ENCODE measurements at places on chromosomes 1 and 21.

- DNase-seq: no peak
These were observed 2.4 kb upstream of the NFIA start for GRCh38 chr1:61079898-61080336.

- no peak for DNase-seq
These were observed 8.5 kb upstream of the MYBPHL start for GRCh38 chr1:109315288-109315687.

- no peak for DNase-seq
These were observed at the start of gene CADM3 for GRCh38 chr1:159171254-159171687. Gene CADM3 (plus strand): TSS chr1:159171615. CDS start chr1:159171766, 151 bp downstream.

GRCh38 chr1:210920258-210920657, 213.7 kb downstream of the KCNH1 start:
- DNase-seq: no peak

GRCh38 chr1:239951511-239952140, 140.1 kb upstream of the FMN2 start:
- DNase-seq: peak; percentile 29

DNA sequence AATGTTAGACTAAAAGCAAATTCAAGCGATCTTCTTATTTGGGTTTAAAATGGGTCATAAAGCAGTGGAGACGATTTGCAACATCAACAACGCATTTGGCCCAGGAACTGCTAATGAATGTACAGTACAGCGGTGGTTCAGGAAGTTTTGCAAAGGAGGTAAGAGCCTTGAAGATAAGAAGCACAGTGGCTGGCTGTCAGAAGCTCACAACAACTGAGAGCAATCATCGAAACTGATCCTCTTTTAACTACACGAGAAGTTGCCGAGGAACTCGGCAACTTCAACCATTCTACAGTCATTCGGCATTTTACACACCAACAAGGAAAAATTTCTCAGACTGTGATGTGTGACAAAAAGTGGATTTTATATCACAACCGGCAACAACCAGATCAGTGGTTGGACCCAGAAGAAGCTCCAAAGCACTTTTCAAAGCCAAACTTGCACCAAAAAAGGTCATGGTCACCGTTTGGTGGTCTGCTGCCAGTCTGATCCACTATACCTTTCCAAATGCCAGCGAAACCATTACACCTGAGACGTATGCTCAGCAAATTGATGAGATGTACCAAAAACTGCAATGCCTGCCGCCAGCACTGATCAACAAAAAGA, 47.9 kb downstream of the ASH1L start:
- no peak for DNase-seq

GRCh38 chr1:29777522-29777921, 541.2 kb downstream of the PTPRU start:
- no peak for DNase-seq

DNA sequence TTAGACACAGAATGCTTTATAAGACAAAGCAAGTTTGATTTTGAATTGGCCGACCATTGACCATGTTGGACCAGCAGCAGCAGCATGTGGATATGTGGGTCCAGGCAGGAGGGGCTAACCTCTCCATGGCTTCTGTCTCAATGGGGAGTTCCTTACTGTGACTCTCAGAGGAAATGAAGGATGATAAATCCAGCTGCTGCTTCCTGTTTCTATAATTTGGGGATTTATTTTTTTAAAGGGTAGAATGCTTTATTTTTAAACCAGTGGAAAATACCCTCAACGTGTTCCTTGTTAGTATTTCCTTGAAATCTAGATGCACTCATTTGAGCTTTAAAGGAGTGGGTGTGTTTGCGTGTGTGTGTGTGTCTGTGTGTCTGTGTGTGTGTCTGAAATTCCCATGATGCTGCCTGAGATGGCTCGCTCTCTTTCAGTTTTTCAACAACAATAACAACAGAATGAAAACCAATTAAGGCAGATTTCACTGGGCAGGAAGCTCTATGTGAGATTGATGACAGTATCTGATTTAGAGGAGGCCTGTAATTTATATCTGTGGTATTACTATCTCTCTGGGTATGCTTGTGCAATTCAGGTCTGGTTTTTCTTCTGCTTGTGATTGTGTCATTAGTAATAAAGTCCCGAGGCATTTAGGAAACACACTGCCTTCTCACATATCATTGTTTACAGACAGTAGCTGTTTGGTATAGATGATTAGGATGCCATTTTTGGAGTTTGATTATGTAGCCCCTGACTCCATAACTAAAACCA, 86.1 kb upstream of the ZNF326 start:
- DNase-seq: no peak

DNA sequence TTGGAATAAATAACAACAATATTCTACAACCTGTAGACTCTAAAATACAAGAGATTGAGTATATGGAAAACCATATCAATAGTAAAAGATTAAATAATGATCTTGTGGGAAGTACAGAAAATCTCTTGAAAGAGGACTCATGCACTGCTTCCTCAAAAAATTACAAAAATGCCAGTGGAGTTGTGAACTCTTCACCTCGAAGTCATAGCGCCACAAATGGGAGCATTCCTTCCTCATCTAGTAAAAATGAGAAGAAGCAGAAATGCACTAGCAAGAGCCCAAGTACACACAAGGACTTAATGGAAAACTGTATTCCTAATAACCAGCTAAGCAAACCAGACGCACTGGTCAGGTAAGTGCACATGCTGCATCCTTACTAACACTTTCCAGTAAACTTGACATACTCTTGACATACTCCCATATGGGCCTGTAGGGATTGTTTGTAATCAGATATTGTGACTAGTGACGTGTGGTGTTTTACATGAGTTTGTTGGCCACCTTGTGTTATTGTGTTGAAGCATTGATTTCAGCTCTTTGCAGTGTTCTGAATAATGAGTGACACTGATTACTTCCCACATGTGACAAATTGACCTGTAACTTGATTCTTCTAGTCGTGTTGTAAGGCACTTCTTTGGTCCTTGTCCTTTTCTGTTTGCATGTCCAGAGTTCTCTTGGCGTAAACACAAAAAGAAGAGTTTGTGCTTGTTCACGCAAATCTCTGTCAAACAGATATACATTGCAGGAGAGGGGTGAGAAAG, 28.0 kb downstream of the MACO1 start:
- no peak for DNase-seq

DNA sequence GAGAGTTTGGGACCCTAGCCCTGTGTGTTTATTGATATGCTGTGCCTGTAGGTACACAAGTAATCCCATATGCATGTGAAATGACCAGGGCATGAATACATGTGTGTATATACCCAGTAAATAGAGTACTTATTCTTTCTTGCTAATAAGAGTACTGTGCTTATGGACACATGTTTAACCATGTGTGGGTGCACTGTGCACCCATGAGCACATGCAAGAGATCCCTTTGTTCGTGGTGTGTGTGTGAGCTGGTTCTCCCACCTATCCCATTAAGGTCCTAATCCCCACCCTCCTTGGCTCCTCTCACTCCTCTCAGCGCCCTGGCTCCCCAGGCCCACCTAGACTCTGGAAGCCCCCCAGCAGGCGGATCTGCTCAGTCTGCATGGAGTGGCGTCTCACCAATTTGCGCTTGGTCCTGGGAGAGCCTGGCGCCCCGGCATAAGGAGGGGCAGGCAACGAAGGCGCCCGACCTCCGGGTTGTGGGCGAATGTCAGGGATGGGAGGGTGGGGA, 2.2 kb upstream of the LIX1L start:
- DNase-seq: no peak

DNA sequence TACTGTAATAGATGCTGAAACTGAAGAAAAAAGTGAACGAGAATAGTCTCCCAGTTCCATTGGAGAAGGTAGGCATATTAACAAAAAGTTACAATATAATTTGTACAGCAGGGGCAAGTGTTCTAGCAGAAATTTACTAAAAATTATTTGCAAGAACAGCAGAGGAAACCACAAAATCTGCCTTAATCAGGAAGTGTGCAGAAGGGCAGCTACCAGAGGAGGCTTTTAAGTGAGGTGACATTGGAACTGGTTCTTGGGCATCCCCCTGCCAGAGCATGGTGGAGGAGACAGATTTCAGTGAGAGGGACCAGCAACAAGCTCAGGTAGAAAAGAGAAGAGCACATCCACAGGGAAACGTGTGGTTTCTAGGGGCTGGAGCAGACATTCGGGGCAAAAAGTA, 279.3 kb upstream of the CAMK1G start:
- DNase-seq: no peak

DNA sequence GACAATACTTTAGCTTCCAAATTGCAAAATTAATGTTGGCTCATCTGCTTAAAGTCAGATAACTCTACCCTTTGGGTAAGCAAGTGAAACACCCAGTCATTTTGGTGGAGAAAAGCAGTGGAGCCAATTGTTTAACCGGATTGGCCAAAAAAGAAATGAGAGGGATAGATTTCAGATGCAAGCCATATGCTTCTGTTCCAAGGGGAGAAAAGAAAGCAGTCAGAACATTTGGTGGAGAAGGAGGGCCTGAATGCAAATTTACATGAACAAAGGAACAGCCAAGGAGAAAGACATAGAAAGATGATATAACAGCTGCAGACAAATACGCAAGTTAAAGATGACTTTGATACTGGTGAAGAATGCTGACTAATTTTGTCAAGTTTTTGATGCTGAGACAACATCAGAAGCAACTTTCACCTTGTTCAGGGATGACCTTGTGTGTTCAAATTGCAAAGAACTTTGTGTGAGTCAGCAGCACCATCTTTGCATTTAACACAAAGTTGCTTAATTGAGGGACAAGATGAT, 173.1 kb downstream of the TGFB2 start:
- no peak for DNase-seq

DNA sequence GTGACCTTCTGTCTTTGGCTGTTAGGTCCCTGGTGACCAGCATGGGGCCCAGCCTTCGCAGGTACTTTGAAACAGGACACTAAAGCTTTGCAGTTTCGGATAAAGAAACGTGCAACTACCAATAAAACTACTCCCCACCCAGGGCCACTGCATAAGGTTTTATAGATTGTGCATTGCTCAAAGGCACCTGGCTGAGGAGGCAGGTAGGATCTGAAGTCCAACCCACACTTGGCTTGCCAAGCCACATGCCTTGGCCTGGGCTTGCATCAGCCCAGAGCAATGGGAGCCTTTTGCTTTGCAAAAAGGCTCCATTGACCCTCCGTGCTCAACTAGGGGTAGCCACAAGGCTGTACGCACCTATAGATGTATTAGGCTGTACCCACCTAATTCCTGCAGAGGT, 84.4 kb upstream of the SYT6 start:
- DNase-seq: no peak

DNA sequence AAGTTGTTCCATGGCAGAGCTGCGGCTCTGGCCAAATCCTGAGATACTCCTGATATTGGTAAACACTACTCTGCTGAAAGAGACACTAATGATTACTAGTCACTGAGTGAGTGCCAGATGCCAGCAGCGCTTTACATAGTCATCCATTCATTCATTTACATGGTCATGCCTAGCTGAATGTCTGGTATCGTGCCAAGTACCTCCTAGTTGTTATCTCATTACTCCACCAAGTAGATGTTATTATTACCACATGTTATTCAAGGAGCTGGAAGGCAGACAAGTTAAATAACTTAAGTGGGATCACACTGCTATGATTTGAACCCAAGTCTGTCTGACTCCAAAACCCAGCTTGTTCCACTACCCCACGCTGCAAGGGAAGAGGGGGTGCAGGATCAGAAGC, 4.7 kb downstream of the OLFML2B start:
- no peak for DNase-seq

GRCh38 chr21:32364387-32364786, 28.4 kb downstream of the URB1 start:
- no peak for DNase-seq

- DNase-seq: no peak
These were observed 53.1 kb upstream of the TTC34 start for GRCh38 chr1:2854611-2855010.

DNA sequence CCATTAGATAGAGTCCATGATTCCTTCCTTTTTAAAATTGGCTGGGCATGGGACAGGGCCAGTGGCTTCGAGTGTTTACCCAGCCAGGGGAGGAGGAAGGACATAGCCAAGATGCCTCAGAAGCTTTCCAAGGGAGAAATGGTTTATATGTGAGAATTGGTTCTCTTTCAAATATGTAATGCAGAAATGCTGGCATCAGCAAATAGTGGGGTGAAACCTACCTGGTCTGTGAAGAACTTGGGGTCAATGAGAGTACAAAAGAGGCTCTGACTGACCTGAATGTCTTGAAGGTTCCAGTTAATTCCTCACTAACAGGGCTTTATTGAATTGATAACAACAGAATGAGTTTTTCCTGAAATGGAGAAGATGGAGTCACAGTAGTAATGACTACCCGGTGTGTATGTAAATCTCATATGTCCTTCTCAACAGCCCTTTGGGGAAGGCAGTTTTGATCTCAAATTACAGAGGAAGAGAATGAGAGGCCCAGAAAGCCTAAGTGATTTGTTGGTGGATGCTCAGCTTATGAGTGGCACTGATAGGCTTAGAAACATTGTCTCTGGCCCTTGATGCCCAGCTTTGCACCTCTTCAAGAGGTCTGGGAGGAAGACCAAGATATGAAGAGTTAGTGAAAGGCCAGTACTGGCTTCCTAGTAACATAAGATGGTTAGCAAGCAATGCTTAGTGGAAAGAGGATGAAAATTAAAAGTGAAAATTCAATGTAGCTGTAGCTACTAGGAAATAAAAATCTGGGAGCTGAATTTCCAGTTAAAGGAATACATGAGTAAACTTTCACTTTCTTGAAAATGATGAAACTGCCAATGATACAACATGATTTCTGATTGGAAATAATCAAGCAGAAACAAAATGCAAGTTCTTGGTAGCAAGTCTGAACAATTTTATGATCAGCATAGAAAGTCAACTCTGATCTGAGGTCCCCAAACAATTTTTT, 2.7 kb downstream of the ATF3 start:
- DNase-seq: no peak

- no peak for DNase-seq
These were observed 43.1 kb downstream of the PBX1 start for GRCh38 chr1:164602101-164602422.

GRCh38 chr1:17676387-17677060, 78.6 kb upstream of the ACTL8 start:
- no peak for DNase-seq

DNA sequence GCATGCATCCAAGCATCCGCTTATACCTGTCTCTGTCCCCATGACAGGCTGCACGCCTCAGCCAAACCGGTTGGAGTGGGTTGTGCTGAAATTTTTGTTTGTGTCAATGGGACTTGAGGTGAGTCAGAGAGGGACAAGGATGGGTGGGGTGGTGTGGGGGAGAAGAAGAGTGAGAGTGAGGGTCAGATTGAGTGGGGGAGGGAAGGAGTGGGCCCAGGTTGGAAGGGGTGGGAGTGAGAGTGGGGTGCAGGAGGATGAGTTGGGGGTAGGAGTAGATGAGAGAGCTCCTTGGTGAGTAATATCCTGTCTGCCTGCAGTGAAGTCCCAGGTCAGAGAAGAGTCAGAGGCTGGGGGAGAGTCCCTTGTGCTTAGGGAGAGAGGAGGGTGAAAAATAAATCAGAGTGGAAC, 3.3 kb upstream of the NECTIN4 start:
- DNase-seq: peak; percentile 49

Measured in stimulated activated CD8-positive, alpha-beta memory T cell treated with anti-CD3 and anti-CD28 coated beads, Interleukin-7, amount 100 ng/mL, for 48 hours (primary cell).